Fibroblast of skin of abdomen (primary cell): ENCODE measurements at places on chromosomes 7 and 10.

DNA sequence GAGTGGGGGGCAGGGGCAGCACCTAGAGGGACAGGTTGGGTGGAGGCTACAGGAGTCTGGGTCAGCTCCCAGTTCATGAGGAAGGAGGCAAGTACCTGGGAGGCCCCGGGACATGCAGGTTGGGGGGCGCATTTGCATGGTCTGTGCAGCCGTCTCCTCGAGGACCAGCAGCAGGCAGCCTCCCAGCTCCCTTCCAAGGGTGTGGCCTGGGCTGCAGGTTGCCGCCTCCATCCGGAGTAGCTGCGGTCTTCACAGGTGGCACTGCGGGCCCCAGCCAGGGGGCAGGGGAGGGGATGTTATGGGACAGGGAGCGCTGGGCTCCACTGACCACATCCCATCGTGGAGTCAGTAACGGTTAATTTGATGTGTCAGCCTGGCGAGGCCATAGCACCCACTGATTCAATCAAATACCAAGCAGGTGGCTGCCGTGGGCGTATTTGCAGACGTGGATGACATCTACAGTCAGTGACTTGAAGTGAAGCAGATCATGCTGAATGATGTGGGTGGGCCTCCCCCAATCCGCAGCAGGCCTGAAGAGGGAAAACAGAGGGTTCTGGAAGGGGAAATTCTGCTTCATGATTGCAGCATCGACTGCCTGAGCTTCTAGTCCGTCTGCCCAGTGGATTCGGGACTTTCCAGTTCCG lies 81.6 kb downstream of the PRKAG2 start:
- no peak for DNase-seq

DNA sequence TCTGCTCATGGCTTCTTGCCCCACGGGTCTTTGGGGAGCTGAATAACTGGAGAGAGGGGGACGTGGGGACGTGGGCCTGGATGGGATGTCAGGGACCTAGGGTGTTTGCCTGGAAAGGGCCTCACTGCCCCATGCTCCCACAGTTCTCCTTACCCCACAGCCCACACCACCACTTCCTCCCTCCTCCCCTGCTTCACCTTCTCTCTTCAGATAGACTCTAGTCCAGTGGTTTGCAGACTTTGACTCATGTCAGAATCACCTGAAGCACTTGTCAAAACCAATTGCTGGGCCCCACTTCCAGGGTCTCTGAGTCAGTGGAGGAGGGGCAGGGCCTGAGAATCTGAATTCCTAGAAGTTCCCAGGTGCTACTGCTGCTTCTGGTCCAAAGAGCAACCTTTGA lies 327.4 kb downstream of the RPS24 start:
- no peak for DNase-seq

DNA sequence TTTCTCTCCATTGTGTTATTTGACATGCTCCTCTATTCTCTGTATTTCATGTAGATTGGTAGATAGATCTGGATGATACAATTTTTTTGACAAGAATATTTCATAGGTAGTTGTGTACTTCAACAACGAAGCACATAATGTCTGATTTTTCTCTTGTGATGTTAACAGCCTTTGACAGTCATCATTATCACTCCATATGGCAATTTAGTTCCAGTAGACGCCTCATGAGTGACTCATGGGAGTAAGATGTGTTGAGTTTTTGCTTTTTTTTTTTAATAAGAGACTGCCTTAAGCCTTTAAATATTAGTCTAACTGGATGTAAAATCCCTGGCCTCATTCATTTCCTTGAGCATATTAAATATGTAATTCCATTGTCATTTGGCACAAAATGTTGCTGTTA lies 123.5 kb upstream of the ZNF32 start:
- peak; percentile 45 for DNase-seq

DNA sequence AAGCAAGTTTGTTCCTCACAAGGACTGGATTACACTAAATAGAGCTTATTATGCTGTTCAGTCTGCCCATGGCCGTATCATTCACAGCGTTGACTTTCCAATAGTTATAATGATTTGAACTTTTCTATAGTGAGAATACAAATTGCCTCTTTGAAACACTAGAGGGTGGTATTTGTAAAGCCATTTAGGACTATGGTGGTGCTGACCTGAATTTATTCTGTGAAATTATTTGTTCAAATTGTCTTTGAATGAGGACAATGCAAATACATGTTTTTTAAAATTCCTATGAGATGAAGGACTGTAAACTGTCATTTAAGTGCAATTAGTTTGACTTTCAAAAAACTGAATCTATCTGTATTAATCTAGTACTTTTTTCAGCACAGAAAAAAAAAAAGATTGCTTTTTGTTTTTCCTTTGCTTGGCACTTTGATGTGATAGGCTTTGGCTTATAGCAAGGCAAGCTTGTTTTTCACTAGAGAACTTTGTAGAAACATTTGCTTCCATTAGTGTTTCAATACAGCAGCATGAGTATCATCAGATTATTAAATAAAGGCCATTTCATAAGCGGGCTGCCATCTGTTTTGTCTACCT lies 122.7 kb upstream of the TMEM229A start:
- peak; percentile 18 for DNase-seq

DNA sequence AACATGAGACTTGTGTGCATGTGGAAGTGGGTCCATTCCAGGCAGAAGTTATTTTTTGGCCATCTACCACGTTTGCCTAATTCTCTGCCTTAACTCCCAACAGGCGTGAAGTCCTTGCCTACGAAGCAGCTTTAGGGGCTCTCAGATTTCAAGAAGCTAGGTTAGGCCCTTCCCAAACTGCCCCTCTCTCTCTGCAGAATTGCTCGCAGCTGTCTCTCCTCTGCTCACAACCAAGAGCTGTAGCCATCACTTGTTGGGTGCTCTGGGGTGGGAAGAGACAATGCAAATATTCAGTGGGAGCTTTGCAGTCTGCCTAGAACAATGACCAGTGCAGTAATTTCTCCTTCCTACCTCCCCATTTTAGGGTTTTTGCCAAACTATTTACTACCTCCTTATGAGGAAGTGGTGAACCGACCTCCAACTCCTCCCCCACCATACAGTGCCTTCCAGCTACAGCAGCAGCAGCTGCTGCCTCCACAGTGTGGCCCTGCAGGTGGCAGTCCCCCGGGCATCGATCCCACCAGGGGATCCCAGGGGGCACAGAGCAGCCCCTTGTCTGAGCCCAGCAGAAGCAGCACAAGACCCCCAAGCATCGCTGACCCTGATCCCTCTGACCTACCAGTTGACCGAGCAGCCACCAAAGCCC lies 24.9 kb downstream of the CYP17A1 start:
- DNase-seq, result no peak

- DNase-seq, result peak; percentile 44
Measured at GRCh38 chr10:46282842-46283574, 3.8 kb upstream of the ANTXRL start.

DNA sequence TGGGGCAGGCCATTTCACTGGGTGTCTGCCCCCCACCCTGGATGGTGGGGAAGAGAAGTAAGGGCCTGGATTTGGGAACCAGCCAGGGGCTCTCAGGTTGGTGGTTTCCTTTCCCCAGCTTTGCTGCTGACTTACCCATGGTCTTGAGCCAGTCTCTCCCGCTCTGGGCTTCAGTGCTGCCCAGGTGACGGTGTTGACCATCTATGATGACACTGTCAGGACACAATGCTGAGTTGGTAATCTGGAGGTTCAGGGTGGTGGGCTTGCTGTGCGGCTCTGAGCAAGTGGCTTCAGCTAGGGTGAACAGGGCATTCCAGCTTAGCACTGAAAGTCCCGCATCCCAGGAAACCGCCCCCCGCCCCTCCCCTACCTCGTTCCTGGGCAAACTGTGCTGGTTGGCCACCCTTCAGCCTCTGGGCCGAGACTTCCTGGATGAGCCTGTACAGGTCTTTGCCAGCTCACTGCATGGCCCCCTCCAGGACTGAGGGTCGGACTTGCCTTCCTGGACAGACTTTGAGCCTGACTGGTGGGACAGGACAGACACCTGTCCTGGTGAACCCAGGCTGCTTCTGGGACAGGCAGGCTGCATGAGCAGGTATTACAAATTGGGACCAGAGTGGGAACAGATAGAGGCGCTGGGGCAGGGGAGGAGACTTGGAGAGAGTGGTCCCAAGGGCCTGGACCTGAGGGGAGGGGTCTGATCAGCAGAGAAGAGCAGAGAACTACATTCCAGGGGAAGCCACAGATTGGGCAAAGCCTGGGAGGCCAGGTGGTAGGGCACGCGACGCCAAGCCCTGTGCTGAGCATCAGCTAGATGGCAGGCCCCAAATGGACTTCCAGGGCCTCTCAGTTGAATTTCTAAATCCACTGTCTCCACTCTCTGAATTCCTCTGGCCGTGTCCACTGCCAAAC lies 19.9 kb upstream of the ZMIZ1 start:
- DNase-seq, result no peak

GRCh38 chr10:30309403-30309802 lies 39.7 kb downstream of the MTPAP start:
- no peak for DNase-seq

- DNase-seq, result no peak
Measured at GRCh38 chr10:131647789-131648188, 253.0 kb upstream of the PPP2R2D start.

DNA sequence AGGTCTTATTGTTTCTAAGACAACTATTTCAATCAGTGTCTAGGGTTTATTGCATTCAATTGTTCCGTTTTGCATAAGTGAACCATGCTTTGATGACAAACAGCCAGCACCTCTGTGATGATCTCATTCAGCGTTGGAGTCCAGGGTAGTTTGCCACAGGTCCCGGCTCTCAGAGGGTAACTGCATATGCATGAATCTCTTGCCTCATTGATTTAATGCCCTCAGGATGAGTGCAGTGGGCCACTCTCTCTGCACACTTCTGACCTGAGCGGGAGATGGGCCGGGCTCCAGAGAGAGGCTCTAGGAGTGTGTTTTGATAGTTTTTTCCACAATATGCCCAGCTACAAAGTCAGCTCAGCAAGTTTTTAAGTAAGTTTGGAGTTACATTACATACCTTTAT lies 83.9 kb downstream of the HECW1 start:
- DNase-seq, result peak; percentile 24

DNA sequence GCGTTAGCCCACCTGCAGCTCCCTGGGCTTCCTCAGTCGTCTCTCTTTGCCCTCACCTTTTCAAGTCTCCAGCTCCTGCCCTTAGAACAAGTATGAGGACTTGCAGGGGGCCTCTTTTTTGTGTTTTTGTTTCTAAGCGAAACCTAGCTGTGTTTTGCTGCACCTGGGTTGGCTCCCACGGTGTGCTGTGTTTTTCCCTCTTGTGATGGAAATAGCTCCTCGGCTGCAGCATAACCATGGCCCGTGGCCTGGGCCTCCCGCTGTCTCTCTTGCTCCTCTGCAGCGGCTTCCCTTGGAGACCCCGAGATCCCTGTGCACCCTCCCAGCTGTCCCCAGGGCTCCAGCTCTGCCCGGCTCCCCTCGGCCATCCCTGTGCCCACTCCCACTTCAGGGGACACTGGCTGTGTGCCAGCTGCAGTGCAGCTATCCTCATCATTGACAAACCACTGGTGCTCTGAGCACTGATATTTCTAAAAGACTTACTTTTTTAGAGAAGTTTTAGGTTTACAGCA lies 75.6 kb upstream of the TCERG1L start:
- no peak for DNase-seq

- no peak for DNase-seq
Measured at GRCh38 chr10:133082685-133083421, 4.9 kb upstream of the ADGRA1 start.

DNA sequence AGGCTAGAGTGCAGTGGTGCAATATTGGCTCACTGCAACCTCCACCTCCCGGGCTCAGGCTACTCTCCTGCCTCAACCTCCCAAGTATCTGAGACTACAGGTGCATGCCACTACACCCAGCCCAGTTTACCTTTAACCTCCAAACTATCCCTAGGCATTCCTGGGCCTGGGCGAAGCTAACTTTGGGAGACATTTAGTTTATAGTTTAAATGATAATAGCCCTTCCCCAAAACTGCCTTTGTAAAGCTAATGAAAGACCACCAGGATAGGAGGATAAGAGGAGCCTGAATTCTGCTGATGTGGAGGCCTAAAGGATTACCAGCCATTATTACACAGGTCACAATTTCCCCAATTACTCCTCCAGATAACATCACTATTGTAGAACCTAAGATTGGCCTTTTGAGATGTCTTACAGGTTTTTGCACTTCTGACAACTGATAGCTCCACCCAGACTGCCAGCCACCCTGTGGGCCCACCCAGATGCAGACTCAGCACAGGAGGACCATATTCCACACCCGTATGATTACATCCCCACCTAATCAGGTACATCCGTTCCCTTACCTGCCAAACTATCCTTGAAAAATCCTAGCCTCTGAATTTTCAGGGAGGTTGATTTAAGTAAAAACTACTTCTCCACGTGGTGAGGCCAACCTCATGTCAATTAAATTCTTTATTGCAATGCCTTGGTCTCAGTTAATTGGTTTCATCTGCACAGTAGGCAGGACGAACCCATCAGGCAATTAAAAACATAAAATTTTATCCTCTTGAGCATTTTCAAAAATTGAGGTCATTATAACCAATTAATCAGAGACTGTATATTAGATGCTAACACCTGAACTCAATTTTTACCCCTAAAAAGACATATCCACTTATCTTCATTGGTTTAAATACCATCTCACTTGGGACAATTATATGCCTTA lies 62.3 kb upstream of the TMEM254 start:
- no peak for DNase-seq

- DNase-seq, result no peak
Measured at GRCh38 chr7:158849442-158849767, 7.0 kb upstream of the DYNC2I1 start.

DNA sequence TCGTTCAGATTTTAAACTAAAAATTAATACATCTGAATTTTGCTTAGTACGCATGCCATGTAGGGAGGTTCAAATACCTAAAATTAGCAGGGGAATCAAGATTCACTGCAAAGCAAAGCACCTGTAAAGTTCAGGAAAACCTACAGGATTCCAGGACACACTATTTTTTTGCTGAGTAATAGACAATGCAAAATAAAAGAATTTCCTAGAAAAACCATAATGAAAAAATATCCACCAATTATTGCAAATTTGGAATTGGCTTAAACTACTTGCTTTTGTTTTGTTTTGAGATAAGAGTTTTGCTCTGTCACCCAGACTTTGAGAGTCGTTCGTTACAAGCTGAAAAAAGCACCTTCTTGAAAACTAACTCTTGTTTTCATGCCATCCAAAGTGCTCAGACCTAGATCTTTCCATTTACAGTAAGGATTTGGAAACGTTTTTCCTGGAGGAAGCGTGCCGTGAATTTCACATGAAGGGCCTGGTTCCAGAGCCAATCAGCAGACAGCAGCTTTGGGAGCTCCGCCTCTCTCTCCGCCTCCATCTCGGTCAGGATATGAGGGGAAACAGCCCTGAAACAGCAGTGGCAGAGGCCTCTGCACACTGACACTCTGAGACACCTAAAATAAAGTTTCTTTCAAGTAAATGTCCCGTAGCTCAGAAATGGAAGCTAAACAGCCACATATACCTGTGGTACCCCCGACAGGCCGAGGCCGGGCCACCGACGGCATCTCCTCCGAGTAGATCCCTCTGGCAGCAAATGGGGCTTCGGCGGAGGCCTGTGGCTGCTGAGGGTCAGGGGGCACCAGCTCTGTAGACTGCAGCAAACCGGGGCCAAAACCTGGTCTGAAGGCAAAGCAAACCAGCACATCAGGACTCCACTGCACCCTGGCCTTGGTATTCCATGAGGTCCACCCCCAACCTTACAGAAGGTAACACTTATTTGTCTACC lies 45.9 kb upstream of the ATP6V0A4 start:
- DNase-seq, result no peak
